ENCODE measurements at places on chromosomes 16 and 17.

DNA sequence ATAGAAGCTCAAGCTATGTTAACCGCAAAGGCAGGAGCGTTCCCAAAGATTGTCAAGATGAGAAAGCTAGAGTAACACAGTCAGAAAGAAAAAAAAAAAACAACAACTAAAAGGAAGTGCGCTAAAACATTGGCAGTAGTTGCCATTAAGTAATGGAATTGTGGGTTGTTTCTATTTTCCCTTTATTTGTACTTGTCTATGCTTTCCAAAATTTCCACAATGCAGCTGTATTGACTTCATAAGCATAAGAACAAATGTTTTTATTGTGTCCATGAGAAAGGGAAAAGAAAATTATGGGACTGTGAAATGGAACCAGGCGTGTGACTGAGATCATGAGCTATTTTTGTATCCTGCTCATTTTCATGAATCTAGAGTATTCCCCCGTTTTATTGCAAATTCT lies 153.4 kb downstream of the TMEM114 start:
- DNase-seq = no peak

DNA sequence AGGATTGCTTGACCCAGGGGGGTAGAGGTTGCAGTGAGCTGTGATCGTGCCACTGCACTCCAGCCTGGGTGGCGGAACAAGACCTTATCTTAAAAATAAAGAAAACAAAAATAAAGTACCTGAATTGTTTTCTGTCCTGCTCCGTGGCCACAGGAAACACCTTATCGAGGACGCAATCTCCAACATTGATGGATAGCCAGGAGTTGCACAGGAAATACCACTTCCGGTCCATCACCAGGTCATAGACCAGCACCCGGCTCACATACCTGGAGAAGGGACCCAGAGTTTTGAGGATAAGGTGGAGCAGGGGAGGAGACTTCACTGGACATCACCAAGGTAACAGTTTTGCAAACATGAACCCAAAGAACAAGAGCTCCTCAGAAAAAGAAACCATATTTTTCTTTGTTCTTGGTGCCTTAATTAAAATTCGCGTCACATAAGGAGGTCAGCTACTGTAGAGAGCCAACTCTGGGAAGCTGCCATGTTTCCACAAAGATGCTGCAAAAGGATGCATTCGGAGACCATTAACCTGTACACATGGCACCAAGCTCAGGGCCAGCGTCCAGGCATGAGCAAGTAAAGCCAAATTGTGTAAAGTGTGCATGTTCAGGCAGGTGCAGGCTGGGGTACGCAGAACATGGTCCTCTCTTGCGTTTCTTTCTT lies 55.6 kb upstream of the GCSH start:
- no peak for DNase-seq

DNA sequence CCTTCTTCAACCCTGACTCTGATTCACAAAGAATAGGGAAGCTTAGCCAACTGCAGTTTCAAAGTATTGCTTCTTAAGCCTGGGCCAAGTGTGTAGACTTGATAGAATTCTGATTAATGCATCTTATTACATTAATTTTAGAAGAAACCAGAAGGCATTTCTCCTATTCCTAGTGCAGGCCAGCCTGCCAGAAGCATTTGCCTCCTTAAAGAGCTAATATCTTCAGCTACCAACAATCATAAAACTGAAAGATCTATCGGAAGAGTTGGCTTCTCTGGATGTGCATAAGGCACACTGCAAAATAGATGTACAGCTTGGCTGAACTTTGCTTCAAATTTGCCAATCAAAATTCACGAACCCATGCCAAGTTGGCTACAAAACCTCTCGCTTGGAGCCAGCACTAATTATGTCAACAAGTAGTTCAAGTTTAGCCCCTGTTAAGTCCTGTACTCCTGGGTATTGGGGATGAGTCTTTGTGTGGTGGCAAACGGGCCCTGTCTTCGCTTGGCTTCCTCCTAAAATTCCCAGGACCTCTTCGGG lies 717.8 kb downstream of the WWOX start:
- DNase-seq = no peak

- DNase-seq = no peak
Observed at GRCh38 chr17:13787636-13788035, 185.9 kb upstream of the HS3ST3A1 start.

GRCh38 chr17:46122486-46122871 lies 70.8 kb downstream of the KANSL1 start:
- no peak for DNase-seq

DNA sequence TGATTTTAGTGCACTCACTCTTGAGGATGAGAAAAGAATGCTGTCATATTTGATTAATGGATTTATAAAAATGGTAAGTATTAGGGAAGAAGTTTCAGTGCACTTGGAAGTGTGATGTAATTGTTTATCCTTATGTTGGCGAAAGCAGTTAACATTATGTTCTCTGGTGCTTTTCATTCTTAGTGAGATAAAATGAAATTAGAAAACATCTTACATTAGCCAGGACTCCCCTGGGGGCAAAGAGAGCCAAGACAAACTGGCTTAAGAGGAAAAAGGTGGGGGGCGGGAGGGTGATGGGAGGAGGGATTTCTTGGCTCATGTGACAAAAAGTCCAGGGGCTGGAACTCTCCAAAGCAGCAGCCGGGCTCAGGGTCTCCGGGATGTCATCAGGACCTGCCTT lies 73.2 kb downstream of the KNOP1 start:
- peak; percentile 23 for DNase-seq

DNA sequence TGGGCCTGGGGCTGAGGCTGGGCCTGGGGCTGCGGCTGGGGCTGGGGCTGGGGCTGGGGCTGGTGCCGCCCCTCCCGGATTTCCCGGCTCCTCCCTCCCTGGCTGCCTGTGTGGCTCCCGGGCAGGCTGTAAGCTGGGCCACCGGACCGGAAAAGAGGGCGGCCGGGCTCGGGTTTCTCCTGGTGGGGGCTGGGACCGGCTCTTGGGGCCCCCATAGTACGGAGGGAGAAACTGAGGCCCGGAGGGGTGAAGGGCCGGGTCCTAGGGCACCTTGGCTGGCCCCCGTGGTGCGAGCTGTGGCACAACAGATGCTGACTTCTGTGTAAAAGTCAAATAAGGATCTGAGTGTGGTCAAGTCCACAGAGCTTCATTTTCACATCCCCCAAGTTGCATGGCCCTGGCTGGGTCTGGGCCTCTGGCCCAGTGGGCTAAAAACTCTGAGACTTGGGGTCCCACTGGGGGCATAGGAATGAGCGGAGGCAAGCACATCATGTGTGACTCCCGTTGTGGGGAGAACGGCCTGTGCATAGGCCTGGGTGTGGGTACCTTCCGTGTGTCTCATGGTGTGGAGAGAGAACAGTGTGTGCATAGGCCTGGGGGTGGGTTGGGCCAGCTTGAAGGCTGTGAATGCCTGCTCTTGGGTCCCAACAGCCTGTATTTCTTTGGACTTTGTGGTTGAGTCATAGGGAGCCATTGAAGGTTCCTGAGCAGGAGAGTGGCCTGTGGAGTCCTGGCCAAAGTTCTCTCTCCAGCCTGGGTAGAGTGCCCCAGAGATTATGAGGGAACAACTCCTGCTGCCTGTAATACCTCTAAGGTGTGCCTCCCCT lies 123.9 kb upstream of the CIBAR2 start:
- DNase-seq = peak; percentile 44

DNA sequence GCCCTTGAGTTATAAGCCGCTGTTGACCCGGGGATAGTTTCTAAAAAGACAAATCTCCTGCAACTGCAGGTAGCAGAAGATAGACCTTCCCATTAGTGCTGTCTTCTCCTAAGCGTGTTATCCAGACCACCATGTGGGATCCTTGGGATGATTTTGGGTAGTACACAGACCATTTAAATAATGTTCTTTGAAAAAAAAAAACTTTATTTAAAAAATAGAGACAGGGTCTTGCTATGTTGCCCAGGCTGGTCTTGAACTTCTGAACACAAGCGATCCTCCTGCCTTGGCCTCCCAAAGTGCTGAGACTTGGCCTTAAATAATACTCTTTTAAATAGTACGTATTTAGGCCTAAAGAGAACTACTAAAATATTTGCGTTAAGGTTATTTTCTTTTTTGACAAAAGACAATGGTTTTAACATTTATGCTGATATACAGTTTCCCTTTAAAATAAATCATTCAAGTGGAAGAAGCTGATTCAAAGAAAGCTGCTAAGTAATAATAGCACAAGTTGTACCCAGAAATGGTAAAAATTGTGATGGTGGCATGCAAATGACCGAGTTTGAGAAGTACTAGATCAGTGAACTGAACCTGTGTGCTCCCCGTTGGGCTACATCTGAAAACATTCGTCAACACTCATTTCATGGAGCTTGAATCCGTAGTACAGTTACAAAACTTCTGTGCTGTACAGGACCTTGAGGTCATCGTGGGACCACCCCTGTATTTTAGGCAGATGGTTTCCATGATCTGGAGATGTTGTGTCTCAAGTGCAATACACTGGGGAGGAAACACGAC lies 24.0 kb downstream of the SMARCE1 start:
- DNase-seq = no peak

DNA sequence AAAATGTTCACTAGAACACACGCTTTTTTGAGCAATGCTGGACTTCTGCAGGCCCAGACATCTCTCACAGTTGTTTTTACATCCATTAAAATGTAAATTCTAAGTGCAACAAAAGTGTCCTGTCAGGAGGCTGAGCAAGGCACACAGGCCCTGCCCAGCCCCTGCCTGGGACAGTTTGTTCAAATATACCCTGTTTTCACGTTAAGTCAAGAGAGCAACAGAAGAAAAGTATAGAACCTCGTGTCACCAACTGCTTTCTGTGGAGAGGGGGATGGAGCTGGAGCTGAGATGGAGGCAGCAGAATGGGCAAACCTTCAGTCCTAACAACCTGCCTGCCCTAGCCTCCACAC lies 4.3 kb upstream of the HOXB2 start:
- DNase-seq = peak; percentile 51

- peak; percentile 38 for DNase-seq
Observed at GRCh38 chr17:49565948-49566491, 9.7 kb upstream of the NXPH3 start.

GRCh38 chr17:69551212-69552010 lies 136.9 kb downstream of the MAP2K6 start:
- peak; percentile 17 for DNase-seq

DNA sequence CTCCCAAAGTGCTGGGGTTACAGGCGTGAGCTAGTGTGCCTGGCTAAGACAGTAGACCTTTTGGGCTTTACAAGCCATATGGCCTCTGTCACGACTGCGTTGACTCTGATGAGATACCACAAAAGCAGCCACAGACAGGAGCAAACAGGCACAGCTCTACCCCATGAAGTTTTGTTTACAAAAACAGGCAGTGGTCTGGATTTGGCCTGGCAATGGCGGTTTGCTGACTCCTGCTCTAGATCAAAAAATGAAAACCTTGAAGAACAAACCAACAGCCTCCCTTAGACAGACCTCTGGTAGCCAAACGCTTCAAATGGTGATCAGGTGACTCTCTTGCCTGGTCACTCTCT lies 20.7 kb downstream of the SLC43A2 start:
- DNase-seq = no peak

- DNase-seq = no peak
Observed at GRCh38 chr17:57605675-57606105, 139.4 kb downstream of the CCDC182 start.

DNA sequence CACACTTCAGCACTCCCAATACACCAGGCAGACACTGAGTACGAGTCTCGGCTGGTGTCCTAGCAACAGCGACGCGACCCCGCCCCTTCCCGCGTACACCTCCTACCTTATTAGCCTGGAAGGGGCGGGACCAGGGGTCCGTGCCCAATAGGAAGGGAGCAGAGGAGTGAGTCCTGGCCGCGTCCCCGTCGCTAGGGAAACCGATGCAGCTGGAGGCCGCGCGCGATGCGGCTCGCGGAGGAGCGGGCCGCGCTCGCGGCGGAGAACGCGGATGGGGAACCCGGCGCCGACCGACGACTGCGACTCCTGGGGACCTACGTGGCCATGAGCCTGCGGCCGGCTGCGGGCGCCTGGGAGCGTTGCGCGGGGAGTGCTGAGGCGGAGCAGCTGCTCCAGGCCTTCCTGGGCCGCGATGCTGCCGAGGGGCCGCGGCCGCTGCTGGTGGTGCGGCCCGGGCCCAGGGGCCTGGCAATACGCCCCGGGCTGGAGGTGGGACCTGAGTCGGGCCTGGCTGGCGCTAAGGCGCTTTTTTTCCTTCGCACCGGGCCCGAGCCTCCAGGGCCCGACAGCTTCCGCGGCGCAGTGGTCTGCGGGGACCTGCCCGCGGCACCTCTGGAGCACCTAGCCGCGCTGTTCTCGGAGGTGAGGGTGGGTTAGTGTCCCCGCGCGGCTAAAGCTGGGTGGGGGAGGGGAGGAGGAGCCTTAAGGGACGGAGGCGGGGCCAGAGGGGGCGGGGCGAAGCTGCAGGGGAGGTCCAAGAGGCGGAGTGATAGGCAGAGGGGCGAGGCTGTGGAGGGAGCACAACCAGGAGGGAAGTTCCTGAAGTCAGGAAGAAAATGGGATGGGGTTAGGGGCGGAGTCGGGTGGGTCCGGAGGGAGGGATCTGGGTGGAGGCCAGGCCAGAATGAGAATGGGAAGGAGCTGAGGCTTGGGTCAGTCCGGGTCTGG lies at the start of gene DNAH9:
DNAH9 (plus strand) TSS at position 197 of the 948 bp plus-strand sequence; CDS start at position 226, 29 bp downstream.
- peak; percentile 35 for DNase-seq

DNA sequence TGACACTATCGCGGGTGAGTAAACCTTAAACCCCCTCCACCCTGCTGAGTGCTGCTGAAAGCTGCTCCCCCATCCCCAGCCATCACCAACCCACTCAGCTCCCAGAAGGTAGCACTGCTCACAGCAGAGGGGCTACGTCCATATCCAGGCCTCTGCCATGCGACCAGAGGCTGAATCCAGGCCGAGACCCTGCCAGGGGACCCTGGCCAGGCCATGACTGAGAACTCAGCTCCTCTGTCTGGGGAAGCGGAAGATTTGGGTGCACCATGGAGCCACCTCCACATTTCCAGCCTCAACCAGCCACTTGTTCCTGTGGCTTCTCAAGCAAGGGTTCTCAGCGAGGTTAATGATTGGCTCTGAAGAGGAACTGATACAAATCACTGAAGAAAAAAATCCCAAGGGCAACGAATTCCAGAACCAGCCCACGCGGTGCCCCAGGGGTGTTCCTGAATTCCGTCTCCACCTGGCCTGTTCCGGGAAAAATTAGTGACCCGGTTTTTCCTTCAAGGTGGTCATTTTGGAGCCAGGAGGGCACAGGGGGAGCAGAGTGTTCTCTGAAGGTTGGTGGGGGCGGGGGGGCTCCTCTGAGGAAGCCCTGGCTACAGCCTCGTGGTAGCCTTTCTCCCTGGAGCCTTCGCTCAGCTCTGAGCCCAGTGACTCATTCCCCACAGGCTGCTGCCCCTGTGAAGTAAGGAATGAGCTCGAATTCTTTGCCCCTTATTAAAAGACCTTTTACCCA lies 9.3 kb upstream of the SLC16A5 start:
- DNase-seq = peak; percentile 84

DNA sequence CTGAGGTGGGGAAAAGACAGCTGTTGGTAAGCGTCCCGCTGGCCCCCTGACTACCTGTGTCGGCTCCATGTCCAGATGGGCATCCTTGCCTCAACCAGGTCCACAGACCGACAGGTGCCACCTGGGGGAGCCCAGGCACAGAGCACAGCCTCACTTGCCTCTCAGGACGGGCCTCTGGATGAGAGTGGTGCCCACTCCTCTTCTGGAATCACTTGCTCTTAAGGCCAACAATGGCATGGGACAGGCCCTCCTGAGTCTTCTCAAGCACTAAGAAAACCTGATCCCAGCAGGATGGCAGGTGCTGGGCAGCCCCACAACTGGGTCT lies 17.2 kb downstream of the SLC16A3 start:
- no peak for DNase-seq

- no peak for DNase-seq
Observed at GRCh38 chr17:5661491-5662125, 77.3 kb upstream of the NLRP1 start.
